Activated T-helper 9 cell treated with anti-CD3 and anti-CD28 coated beads, Interleukin-2, amount 50 U/mL, for 16 hours (primary cell): ENCODE measurements at places on chromosomes 7 and 10.

DNA sequence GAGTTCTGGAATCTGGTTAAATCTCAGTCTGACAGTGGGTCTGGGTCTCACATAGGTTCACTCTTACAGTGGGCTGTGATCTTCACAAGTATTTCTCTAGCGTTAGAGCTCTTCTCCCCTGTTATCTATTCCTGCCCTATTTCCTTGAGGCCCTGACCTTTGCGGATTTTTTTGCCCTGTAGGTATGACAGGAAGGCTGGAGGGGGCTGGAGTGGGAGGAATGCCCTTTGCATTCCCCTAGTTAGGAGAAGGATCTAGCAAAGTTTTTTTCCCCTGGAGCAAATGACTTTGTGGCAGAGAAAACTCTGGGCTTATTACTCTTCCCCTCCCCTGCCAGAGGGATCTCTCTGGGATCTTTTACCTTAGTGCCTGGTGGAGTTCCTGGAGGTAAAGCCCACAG, 49.2 kb downstream of the GALNT11 start:
- DNase-seq: no peak

GRCh38 chr7:73442222-73442902, 8.8 kb downstream of the FZD9 start:
- DNase-seq: no peak

DNA sequence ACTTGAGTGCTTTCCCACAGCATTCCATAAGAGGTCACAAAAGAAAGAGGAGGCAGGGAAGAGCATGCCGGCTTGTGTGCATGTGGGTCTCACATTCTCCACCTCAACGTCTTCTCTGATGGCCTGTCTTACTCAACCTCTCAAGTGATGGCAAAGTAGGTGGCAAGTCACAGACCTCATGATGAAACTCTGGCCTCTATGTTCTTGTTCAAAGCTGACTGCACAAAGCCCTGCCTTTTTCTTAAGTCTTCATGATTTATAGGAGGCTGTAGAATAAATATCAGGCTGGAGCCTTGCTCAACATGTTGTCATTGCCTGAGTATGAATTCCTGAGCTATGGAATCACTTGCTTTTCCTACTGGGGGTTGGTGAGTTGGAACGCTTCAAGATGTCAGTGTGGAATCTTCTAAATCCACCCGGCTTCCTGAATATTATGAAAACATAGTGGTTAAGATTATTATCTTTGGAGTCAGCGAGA, 213.6 kb upstream of the INHBA start:
- DNase-seq: no peak

DNA sequence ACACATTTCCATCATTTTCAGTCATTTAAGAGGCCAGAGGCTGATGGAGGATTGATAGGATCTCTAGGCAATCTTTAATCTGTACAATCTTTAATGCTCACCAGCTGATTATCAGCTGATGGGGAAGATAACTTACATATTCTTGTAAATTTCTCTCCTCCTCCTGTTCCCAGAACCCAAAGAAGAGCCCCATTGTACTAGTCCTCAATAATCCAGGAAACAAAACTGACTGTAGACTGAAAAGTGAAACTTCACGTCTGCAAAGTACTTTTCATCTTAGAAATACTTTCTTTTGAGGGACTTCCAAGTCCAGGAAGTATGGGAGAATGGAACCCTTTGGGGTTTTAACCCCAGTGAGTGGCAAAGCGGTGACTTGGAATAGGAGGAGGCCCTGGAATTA, 283.3 kb downstream of the FRMD4A start:
- no peak for DNase-seq

- no peak for DNase-seq
Observed at GRCh38 chr7:98913612-98914011, 35.3 kb downstream of the TRRAP start.

DNA sequence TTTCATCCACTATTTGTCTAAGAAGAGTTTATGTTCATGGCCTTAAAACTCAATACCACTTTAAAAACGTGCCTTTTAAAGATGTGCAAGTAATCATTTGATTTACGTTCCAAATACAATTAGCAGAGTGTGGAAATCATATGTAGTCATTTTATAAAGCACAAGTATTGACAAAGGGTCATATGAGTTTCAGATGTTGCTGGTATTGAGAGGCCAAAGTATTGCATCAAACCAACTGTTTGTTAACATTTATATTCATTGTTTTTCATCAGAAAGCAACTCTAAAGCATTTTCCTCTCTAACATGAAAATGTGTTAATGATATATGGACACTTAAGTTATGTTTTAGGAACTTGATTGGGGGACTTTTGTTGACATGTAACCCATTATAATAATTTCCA, 11.5 kb upstream of the TSGA13 start:
- no peak for DNase-seq

GRCh38 chr7:104296266-104296665, 32.1 kb upstream of the LHFPL3 start:
- no peak for DNase-seq

- DNase-seq: peak; percentile 76
Observed at GRCh38 chr7:43669286-43670081, 59.8 kb downstream of the COA1 start.

GRCh38 chr7:157752832-157753291, 416.1 kb downstream of the DNAJB6 start:
- no peak for DNase-seq

DNA sequence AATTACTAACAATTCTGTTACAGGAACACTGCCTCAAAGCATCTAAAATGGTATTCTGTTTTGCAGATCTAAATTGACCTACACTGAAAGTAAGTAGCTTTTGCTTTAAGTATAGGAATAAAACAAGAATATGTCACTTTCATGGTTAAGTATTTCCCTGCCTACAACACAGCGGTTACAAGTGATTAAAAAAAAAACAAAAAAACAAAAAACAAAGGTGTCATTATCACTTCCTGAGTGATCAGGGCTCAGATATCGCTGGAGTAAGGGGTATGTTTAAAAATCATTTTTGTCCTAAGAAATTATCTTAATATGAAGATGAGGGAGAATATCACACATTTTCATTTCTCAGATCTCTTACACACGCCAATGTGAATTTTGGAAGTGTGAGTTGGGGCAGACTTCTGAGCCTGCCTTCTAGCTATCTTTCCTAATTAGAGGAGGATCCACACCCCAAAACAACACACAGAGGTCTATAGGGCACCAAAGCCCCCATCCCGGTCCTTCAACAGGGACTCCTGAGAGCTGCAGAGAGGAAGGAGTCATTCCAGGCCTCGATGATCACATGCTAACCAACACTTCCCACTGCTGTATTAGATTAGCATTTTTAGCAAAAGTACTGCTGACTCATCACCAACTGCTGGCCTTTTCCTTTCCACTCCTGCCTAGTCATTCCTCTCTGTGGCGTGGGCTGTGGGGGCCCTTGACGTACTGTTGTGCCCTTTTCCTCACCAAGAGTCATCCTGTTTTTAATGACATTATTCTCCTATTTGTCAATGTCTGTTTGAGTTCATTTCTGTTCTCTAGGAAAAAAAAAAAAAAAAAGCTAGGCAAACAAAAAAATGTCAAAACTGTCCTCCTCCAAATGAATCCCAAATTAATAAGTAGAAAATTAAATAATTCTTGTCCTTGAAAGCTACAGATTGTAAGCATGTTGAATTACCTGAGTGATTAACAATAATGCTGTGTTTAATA, 31.2 kb downstream of the PRTFDC1 start:
- peak; percentile 52 for DNase-seq

DNA sequence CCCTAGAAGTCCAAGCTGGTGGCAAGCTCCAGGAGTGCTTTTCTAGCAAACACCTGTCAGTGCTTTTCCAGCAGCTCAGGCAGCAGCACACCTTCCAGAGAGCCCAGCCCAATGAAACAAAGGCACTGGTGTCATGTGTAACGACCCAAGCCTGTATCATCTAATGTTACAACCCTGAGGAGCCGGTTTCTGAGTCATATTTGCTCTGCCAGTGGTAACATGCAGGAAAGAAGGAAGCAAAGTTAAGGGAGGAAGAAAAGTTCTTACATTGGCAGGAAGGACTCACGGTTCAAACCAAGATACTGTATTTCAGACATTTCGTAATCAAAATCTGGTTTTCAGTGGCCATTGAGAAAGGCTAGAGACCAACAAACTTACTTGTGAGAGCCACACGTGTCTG, at the start of gene ANKRD22:
Gene ANKRD22, minus strand, starts transcription at position 139 of the 400 bp plus-strand sequence. CDS start 237 bp downstream, outside the sequence.
- DNase-seq: no peak

- no peak for DNase-seq
Observed at GRCh38 chr10:29846881-29847280, 212.1 kb upstream of the SVIL start.

- no peak for DNase-seq
Observed at GRCh38 chr7:44431091-44431608, 59.3 kb downstream of the NUDCD3 start.

DNA sequence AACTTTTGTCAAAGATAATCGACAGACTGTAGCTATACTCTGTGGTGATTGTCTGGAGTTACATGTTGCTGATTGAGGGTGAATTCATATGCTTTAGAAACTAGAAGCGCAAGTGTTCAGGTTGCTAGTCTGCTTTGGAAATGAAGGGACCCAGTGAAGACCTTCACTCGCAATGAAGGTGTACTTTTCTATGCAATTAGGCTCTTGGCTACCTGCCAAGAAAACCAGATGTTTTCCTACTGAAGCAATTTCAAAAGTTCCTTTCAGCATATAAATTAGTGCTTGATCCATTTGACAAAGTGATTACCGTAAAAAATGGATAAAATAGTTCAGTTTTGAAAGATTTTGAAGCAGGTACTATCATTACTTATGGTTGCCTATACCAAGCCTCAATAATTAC, 10.0 kb upstream of the STK31 start:
- no peak for DNase-seq

GRCh38 chr7:12490107-12490688, 80.3 kb upstream of the SCIN start:
- no peak for DNase-seq

DNA sequence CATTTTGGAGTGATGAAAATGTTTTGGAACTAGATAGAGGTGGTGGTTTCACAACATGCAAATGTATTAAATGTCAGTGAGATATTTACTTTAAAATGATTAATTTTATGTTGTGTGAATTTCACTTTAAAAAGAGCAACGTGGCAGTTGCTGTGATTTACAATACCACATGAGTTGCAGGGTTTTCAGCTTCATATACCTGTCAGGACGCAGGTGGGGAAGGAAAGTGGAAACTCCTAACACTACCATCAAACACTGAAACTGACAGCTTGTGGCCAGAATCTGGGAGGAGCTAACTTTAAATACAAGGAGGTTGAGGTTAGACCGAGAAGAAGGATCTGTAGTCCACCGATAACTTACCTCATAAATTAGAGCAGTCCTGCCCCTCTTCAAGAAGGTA, 168.9 kb upstream of the TMEM72 start:
- no peak for DNase-seq

DNA sequence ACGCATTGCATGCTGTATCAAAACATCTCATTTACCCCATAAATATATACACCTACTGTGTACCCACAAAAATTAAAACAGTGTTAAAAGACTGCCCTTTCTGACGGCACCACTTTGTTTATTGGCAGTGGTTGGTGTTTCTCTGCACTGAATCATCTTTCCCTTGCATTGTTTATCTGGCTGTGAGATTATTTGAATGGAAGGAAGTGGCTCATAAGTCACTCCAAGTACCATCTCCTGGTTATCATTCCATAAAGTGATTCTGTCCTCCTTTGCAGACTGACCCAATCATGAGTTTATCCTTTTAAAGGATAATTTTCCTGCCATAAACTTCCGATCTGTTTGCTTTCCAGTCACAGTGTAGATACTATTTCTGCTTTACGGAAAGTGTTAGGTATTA, 183.8 kb downstream of the CAMK1D start:
- no peak for DNase-seq

- DNase-seq: no peak
Observed at GRCh38 chr10:60883187-60883586, 60.8 kb downstream of the RHOBTB1 start.

- DNase-seq: no peak
Observed at GRCh38 chr7:1046722-1047679, 2.7 kb downstream of the GPR146 start.

GRCh38 chr10:21604651-21605050, 70.6 kb downstream of the MLLT10 start:
- DNase-seq: no peak

DNA sequence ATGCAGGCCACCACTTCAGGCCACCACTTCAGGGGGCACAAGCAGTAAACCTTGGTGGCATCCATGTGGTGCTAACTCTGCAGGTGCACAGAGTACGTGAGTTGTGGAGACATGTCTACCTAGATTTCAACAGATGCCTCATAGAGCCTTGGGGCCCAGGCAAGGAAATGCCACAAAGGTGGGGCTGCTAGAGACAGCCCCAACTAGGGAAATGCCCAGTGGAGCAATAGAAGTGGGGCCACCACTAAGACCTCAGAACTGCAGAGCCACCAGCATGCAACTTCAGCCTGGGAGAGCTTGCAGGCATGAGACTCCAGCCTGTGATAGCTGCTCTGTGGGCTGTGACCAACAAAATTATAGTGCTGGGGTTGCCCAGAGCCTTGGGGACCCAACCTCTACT, 107.6 kb downstream of the DNAJC1 start:
- DNase-seq: no peak

DNA sequence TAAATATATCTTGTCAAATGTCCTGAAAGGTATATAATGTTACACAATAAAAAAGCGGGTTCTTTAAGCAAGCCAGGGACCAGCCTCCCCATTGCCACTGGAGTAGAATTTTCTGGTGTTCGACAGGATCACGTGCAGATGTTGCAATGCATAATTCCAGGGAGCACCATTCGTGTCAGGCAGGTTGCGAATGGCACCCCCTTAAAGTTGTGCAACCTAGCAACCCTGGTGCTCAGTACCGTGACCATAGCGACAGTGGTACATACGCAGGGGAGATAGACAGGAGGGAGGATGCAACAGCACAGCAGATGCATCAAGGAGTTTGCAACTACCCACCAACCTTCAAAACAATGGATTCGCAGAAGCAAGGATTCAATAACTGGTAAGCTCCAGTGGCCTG, 6.6 kb upstream of the BMPR1A start:
- DNase-seq: no peak

GRCh38 chr7:44995555-44996493, 4.2 kb upstream of the CCM2 start:
- DNase-seq: no peak

DNA sequence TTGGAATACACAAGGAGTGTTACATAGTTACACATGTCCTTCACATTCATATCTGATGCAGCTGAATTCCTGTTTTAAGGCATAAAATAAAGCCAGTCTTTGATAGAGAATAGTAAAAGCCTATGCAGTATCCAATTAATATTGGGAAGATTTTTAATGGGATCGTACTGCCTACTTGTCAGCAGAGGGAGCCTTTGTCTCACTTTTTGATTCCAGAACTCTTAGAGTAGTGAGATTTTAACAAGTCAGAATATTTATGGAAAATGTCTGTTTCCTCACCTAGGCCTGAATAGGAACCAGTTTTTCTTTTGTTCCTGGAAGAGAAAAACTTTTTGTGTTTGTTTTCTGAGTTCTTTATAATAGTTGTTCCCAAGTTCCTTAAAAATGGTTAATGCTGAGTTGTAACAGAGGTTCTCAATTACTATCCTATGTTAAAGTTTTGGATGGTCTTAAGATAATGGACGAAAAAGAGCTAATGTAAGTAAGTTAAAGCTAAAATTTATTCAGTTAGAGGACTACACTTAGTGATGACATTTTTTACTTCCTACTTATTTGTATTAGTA, 114.0 kb downstream of the BBS9 start:
- no peak for DNase-seq

GRCh38 chr7:37287131-37287855, 161.4 kb downstream of the ELMO1 start:
- no peak for DNase-seq
